ENCODE measurements at places on chromosomes 4 and X.

DNA sequence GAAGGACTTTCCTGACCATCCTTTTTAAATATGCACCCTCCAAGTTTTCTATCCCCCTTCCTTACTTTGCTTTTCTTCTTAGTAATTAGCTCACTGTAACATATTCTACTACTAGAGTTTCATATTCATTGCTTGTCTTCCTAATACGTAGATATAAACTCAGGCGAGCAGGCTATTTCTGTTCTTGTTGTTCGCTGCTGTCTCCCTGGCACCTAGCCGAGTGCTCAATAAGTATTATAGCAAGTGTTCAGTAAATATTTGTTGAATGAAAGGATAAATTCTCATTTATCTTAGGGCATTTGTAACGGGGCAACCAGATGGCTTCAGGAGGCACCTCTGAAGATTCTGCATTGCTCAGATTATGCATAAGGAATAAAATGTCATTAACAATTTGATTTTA, 6.8 kb upstream of the RHOH start:
- DNase-seq, result no peak

DNA sequence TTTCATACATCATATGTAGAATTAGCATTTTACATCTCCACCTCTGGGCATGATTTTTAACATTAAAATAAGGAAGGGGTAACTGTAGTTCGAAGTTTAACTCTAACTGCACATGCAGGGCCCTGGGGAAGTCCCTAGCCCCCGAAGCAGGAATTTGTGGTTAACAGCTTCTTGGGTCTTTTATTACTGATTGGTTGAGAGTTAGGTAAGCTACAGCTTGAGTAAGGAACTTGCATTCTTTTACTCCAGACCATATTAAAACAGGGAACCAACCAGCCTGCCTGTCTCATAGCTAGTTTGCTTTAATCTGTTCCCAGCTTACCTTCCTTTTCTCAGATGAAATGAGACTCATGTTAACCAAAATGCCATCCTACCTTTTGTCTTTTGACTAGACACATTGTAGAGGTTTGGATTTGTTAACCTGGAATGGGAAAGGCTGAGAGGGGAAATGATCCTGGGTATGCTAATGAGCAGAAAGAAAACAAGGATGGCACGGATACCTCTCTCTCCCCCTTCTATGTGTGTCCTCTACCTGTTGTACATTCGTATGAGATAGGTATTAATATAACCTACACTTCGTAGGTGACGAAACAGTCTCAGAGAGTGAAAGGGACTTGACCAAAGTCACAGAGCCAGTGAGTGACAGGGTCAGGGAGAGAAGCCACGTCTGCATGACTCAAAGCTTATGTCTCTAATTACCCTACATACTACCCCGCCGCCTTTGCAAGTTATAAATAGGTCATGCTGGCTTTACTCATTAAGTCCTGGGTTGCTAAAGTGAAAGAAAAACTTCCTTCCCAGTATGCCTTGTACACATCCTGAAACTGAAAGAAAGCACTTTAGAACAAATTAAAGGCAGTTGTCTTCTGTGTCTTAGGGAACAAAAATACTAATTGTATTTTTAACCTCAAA, 119.5 kb upstream of the AFF2 start:
- DNase-seq, result no peak

DNA sequence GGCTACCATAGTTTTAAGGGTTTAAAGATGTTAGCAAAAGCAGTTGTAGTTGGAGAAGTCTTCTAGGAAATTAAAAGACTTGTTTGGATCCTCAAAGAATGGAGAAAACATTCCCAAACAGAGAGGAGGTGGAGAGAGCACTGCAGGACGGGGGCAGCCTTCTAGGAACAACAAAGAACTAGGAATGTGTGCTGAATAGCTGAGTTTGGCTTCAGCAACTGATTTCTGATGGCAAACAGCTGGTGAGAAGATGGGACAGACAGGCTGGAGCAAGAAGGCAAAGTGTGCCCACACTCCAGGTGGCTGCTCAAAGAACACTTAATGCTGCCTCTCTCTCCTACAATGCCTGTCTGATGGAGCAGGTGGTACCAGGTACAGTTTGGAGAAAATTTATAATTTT, 1331.1 kb downstream of the ADGRL3 start:
- no peak for DNase-seq

DNA sequence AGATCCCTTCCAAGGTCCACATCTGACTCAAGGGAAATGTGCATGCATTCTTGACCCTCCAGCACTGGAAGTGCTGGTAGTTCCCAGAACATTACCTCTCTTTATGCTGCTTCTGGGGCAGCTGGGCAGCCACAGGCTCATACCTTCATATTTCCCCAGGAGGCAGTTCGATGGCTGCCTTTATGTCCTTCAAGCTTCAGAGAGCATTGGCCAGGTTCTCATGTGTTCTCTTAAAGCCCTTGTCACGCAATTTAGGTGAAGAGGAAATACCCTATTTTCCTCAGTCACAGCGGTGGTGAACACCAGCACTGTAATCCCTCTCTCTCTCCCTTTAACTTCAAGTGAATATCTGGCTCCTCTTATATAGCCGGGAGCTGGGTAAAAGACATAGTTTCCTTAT, 134.3 kb downstream of the MID1IP1 start:
- DNase-seq, result no peak

- DNase-seq, result no peak
Observed at GRCh38 chrX:20171887-20172286, 30.2 kb upstream of the EIF1AX start.

GRCh38 chr4:149306537-149306936, 509.1 kb downstream of the IQCM start:
- DNase-seq, result no peak

- DNase-seq, result no peak
Observed at GRCh38 chr4:138223231-138223910, 18.8 kb downstream of the SLC7A11 start.

- DNase-seq, result no peak
Observed at GRCh38 chr4:15479913-15480185, 10.2 kb downstream of the CC2D2A start.
